ENCODE measurements at places on chromosomes 16 and 17.

- DNase-seq: no peak
Measured at GRCh38 chr17:48567209-48567608, 10.9 kb downstream of the HOXB4 start.

- DNase-seq: no peak
Measured at GRCh38 chr16:2804728-2805127, 6.5 kb downstream of the PRSS41 start.

- DNase-seq: no peak
Measured at GRCh38 chr17:79991924-79992648, 43.6 kb downstream of the TBC1D16 start.

DNA sequence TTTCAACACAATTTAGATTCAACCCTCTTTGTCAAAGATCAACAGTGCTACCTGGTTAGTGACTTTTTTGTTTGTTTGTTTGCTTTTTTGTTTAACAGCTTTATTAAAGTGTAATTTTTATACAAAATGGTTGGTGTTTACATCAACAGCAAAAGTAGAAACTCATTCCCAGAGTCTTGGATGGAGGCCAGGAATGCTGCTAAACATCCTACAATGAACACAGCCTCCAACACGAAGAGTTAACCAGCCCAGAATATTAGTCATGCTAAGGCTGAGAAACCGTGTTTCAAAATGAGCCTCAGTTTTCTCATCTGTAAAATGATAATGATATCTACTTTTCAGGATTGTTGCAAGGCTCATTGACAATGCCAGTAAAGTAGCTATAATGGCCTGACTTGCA lies 211.0 kb upstream of the MAF start:
- DNase-seq: no peak

GRCh38 chr16:72380283-72380682 lies 208.3 kb upstream of the PMFBP1 start:
- no peak for DNase-seq

DNA sequence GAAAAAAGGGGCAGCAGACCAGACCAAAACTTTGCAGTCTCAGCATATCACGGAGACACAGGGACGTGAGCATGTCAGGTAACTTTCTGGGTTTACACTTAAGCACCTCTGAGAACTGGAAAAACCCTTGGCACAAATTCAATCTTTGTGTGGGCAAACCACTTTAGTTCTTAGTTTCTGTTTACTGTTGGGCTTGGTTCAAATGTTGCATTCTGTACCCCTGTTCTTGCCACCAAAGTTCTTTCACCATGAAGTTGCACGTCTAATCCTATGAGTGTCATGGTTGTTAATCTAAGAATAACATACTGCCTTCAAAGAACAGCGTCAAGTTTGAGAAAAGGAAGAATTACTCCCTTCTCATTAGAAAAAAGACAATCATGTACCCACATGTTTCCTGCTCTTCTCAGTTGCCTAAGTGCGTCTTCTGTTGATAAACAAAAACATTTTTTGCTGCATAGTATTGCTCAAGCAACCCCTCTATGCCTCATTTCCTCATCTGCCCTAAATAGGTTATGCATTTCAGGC lies 11.6 kb downstream of the KRT33A start:
- no peak for DNase-seq

GRCh38 chr17:31293581-31293980 lies 3.5 kb downstream of the OMG start:
- DNase-seq: no peak

DNA sequence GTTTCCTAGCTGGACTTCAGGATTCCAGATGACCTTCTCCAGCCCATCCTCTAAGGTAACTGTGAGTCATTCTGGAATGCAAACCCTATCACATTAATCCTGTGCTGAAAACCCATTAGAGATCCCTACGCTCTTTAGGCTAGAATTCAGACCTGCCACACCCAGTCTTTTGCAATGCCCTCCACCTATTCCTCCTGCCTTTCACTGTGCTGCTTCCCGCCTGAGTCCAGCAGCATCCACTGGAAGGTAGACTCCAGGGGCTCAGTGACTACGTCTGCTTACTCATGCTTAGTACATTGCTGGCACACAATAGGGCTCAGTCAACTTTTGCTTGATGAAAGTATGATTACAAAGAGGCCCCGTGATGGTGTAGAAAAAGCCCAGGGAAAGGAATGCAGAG lies 121.1 kb downstream of the SPACA3 start:
- no peak for DNase-seq

- no peak for DNase-seq
Measured at GRCh38 chr17:63165400-63165799, 199.4 kb downstream of the TANC2 start.

- DNase-seq: no peak
Measured at GRCh38 chr16:46836534-46837530, 5.9 kb upstream of the C16orf87 start.

GRCh38 chr17:26731005-26731921 lies 562.7 kb upstream of the WSB1 start:
- no peak for DNase-seq

GRCh38 chr17:10198509-10199249 lies at the start of gene GAS7:
Gene GAS7 (minus strand): TSS chr17:10198606.
- DNase-seq: no peak

DNA sequence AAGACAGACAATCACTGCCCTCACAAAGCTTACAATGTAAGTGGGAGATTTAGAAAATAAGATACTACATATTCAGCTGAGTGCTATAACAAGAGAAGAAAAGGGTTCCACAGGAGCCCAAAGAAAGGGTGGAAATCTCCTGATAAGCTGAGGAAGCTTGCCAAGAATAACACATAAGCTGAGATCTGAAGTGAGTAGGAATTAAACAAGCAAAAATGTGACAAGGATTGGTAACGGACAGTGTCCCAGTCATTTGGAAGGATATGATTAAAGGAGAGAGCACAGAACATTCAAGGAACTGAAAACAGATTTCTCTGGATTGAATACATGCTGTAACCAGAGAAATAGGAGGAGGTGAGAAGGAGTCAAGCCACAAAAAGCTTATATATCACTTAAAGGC lies 13.0 kb downstream of the CDYL2 start:
- no peak for DNase-seq

- no peak for DNase-seq
Measured at GRCh38 chr17:16273929-16274339, 56.9 kb downstream of the PIGL start.

All from left renal cortex interstitium (tissue), 4 donors.